ENCODE measurements at places on chromosomes 3 and 15. TPM values are rescaled to one million over a fixed set of nuclear protein-coding genes. Genes with fewer than 3 reads are reported as not detected.

DNA sequence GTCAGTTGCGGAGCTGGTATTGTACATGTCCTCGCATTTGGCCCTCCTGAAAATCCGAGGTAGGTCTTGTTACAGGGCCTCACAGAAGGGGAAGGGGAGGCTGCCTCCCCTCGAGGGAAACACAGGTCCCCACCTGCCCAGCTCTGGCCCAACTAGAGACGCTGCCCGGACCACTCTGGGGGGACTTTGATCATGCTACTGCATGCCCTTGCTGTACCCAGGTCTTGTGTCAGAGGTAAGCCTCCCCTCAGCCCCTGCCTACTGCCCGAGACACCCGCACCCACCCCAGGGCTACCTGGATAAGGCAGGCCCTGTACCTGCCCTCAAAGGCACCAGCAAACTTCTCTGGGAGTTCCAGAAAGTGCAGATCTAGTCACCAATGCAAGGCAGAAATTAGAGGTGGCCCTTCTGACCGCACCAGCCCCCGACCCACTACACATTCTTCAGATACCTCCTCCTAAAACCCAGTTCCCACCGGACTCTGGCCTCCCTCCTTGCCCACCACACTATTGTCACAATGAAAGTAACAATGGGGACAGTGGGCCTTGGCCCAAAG is 981 bp upstream of the SCAP start:
- DNase-seq: no peak

The PAK6 gene
- total RNA-seq: not detected

The VIPR1 gene
- total RNA-seq: not detected

DNA sequence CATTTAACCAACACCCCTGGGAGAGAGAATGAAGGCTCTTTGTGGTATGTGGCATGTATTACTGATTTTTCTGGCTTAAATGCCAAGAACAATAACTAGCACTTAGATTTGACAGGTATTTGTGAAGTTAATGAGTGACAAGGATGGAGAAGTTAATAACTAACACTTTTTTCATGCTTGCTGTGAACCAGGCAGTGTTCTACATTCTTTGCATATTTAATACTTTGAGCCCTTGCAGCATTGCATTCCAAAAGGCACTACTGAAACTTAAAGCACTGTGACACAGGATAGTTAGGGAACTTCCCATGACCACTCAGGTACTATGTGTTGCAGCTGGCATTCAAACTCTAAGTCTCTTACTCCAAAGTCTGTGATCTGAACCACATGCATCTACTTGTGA is 650.6 kb downstream of the ZPLD1 start:
- no peak for DNase-seq
